ENCODE measurements at places on chromosomes 16 and 17.

- DNase-seq = no peak
These were observed 16.4 kb upstream of the MARCHF10 start for GRCh38 chr17:62824290-62825131.

DNA sequence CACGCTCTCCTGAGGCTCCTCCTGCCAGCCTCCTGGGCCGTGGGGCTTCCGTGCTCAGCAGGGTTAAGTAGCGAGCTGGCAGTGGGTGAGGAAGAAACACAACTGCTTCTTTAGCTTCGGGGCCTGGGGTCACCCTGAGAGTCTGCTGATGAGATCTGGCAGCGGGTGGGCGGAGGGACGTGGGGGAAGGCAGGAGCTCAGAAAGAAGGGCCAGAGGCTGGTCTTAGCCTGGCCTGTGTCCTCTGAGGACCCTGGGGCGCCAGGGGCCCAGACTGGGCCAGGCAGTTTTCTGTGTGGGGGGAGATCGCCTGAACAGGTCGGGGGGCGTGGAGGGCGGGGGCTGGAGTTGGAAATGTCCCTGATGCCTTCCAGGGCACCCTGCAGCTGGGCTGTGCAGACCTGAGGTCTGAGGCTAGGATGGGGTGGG is 97.8 kb upstream of the GSE1 start:
- DNase-seq = no peak

GRCh38 chr16:64180136-64180900 is 941.5 kb downstream of the CDH11 start:
- no peak for DNase-seq

DNA sequence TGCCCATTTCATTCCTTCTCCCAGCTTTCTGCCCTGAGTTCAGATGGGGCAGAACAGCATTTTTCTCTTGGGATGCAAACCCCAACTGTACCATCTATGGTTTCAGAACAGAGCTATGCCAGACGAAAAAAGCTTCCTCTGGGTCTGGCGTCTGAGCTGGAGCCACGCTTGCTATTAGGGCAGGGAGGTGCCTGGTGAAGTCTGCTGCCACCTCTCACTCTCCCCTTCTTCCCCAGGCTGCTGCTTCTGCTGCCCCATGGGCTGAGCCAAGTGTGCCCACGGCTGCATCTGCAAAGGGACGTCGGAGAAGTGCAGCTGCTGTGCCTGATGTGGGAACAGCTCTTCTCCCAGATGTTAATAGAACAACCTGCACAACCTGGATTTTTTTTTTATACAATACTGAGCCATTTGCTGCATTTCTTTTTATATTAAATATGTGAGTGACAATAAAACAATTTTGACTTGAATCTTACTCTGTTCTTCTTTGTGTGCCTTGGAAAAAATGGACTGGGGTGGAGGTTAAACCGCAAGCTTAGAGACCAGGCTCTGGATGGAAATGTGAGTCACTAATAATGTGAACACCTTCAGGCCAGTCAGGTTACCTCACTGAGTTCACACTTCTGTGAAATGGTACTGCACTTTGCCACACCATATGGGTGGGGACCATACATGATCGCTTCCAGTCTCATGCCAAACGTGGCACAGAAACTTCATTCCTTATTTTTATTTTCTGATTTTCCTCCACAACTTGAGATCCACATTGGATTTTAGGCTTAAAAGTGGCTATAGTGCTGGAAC is 1.7 kb upstream of the MT1A start:
- DNase-seq = no peak

GRCh38 chr16:27844826-27845225 is 218.7 kb downstream of the GSG1L start:
- no peak for DNase-seq

- no peak for DNase-seq
These were observed 31.1 kb downstream of the TRPV2 start for GRCh38 chr17:16446338-16446983.

DNA sequence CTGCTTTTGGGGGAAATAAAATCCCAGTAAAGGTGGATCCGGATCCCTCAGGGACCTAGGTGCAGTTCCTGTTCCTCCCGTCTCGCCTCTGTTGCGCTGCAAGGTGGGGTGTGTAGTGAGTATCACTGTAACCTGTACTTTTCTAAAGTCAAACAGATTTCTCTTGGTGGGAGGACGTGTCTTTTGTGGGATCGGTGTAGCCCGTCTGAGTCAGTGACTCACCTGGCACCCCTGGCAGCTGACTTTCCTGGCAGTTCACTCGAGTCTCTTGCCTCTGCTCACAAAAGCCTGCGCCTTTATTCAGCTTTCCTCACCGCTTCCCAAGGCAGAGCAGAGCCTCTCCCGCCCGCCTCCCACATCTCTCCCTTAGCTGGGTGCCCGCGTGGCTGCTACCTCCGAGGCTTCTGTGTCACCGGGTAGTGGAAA is 85.7 kb downstream of the CMIP start:
- DNase-seq = no peak

DNA sequence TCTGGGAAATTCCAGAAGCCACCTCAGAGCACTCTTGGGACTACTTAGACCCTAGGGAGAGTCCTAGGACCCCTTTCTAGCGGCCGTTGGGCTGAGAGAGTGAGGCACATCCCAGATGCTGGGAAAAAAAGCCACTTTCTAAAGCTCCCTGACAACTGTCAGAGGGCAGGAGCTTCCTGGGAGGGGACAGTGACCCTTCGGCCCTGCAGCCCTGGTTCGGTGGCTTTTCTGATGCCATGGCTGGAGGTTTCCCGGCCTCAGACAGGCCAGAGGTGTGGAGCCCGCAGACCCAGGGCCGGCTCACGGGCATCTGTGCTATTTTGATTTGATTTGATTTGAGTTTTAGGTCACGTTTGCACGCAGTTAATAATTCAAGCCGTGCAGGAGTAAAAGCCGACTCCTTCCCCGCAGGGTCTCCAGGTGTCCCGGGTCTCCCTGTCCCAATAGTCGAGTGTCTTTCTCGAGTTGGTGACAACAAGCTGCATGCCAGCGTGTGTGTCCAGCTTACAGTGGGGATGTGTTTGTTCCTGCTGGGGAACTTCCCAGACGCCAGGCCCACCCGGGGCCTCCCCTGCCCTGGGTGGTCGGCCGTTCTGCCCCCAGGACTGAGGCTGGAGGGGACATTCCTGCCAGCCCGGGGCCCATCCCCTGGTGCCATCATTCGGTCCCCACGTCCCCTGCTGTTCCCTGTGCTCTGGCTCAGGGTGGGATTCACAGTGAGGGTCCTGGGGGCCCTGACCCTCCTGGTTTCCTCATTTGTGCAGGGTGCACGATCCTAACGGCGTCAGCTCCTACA is 1.0 kb upstream of the CBFA2T3 start:
- no peak for DNase-seq

DNA sequence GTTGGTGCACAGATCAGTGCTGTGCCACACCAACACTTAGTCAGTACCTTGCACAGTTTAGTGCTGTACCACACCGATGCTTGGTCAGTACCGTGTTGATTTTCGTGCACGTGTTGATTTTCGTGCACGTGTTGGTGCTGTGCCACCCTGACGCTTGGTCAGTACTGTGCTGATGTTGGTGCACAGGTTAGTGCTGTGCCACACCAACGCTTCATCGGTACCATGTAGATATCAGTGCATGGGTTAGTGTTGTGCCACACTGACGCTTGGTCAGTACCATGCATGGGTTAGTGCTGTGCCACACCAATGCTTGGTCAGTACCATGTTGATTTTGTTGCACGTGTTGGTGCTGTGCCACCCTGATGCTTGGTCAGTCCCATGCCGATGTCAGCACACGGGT is 103.5 kb downstream of the NPIPB11 start:
- no peak for DNase-seq

DNA sequence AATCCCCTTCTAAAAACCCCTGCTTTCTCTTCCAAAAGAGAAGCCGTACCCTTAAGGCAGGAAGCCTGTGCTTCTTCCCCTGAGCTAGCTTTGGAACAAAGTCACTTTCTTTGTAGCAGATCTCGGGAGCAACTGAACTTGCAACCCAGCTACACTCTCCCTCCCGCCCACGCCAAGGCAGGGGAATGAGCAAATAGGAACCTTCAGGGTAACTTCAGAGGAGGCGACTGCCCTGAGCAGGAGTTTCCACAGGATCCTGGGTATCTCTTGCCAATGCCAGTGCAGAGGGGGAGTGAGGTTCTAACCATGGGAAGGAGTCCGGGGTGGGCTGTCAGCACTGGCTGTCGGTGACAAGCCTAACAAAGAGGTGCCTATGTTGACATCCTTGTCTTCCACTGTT is 5.9 kb upstream of the PIRT start:
- no peak for DNase-seq

GRCh38 chr17:28319598-28319935 is 567 bp downstream of the TMEM97 start:
- DNase-seq = no peak

DNA sequence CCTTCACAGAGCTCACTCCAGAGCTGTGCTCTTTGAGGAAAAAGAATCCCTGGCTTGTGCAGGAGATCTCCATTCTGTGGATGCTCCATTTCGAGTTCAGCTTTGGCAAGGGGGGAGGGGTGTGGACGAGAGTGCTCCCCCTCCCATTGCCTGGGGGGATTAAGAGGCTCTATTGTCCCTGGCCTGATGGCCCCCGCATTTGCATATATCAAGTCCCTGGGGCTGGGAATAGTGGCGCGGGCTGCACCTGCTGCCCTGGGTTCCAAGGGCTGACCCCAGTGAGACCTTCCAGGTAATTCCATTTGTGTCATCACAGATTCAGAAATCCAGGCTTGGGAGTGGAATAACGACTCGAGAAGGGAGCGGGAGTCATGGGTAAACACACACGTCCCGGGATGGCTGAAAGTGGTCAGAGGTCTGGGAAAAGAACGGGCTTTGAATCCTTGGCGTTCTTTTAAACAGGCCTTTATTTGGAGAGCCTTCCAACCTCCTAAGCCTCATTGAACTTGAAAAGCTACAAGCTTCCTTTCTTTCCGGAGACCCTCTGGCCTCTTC is 479.3 kb downstream of the HS3ST3B1 start:
- no peak for DNase-seq

GRCh38 chr16:27097800-27098230 is 31.1 kb downstream of the C16orf82 start:
- DNase-seq = no peak

DNA sequence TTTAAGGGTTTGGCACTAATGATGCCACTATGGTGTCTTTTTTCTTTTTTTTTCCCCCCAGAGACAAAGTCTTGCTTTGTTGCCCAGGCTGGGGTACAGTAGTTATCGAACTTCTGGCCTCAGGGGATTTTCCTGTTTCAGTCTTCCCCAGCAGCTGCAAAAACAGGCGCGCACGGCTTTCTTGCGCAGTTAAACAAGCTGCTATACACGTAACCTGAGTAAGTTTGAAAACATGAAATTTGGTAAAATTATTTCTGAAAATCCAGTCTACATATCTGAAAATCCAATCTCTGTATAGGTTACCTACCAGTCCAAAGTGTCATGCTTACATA is 11.8 kb downstream of the TEX14 start:
- no peak for DNase-seq

DNA sequence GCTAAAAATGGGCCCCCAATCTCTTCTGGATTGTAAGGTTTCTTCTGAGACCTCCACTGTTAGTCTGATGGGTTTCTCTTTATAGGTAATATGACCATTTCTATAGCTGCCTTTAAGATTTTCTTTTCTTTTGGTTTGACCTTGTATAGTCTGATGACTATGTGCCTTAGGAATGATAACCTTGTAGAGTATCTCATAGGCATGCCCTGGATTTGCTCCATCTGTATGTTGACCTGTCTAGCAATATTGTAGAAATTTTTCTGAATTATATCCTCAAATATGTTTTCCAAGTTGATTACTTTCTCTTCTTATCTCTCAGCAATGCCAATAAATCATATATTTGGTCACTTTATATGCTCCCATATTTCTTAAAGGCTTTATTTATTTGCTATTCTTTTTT is 1403.8 kb upstream of the GOT2 start:
- no peak for DNase-seq

DNA sequence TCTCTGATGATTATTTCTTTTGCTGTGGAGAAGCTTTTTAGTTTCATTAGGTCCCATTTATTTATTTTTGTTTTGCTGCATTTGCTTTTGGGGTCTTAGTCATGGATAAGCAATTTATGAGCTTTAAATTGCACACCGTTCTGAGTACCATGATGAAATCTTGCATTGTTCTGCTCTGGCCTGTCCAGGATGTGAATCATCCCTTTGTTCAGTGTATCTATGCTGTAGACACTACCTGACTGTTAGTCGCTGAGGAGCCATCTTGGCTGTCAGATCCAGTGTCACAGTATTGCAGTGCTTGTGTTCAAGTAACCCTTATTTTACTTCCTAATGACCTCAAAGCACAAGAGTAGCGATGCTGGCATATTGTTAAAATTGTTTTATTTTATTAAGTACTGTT is 218.0 kb upstream of the CNTNAP4 start:
- DNase-seq = no peak

GRCh38 chr16:72825912-72826621 is 221.9 kb downstream of the ZFHX3 start:
- no peak for DNase-seq

- DNase-seq = no peak
These were observed 9.2 kb downstream of the CA5A start for GRCh38 chr16:87927195-87927562.

GRCh38 chr17:14808425-14808824 is 456.7 kb downstream of the PMP22 start:
- no peak for DNase-seq

DNA sequence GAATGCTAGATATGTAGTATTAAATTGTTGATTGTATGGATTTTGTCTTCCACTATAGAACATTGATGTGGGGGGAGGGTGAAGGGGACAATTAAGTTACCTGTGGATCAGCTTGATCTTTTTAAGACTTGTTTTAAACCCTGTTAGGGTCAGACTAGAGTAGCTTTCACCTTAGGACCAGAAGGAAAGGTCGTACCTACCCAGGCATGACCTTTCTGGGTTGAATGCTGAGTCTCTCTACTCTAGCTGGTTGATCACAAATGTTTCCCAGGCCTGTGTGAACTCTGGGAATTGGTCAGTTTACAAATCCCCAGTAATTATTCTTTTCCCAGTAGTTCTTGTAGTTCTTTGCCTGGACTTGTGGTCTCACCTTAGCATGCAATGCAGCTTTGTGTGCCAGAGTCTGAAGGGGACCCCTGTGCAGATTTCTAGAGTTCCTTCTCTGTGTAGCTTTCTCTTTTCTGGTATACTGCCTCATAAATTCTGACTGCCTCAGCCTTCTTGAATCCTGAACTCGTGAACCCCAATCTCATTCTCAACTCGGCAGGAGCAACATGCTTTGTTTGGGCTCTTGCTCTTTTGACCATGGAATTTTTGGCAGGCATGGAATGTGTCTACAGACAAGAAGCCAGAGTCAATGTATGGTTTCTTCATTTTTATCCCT is 54.1 kb downstream of the VMP1 start:
- no peak for DNase-seq

GRCh38 chr16:69851491-69852240 is 89.5 kb downstream of the WWP2 start:
- no peak for DNase-seq

All from cortex of kidney (tissue), 1 donor.